ENCODE measurements at places on chromosomes 3 and 15.

- no peak for DNase-seq
Observed at GRCh38 chr3:138398791-138399575, 35.4 kb upstream of the ESYT3 start.

DNA sequence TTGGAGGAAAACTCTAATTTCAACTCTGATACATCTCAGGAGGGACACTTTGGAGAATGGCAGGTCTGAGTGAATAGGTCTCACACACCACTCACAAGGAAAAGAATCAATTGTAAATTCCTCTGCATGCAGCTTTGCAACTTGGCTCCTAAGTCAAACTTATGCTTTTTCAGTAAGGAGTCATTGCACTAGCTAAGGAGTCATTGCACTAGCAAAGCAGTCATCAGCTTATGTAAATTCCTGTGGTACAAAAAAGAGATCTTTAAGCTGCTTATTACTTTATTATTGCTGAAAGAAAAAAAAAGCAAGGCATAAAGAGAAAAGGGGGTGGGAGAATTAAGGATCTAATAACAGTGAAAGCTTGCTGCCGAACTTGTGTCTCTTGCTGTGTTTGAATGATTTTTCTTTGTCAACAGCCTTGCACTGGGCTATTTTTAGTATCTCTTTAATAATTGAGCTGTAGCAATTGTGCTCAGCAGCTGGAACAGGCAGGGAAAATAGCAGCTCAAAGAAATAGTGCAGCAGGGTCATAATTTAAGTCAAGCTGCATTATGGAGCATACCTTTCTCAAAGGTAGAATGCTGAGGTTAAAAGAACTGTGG, 154.3 kb upstream of the ARPP21 start:
- DNase-seq, result no peak

DNA sequence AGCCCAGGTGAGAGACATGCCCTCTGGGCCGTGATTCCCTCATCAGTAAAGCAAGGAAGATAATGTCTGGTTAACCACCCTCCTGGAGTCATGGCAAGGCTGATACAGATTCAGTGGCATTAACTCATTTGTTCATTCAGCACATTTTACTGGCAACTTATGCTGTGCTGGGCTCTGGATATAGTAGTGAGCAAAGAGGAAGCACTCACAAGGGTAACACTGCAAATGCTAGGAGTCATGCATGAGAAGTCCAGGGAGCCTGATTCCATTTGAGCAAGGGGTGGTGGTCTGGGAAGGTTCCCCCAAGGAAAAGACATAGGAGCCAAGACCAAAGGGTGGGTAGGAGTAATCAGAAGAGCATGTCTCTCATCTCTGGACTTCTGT, 50.2 kb downstream of the SMAD3 start:
- DNase-seq, result no peak

DNA sequence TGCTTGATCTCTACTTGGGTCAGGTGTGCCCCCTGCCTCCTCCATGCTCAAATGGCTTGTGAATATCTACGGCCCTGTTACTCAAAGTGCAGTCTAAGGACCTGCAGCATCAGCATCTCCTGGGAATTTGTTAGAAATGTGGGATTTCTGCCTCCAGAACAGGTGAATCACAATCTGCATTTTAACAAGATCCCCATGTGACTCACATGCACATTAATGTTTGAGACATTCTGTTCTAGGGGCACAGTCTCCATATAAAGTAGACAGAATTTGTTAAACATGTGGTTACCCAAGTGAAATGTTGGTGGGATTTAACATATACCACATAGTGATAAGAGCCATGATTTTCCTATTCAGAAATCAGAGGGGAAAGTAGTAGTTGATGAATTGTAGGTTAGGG, 256.2 kb downstream of the NR1D2 start:
- no peak for DNase-seq

DNA sequence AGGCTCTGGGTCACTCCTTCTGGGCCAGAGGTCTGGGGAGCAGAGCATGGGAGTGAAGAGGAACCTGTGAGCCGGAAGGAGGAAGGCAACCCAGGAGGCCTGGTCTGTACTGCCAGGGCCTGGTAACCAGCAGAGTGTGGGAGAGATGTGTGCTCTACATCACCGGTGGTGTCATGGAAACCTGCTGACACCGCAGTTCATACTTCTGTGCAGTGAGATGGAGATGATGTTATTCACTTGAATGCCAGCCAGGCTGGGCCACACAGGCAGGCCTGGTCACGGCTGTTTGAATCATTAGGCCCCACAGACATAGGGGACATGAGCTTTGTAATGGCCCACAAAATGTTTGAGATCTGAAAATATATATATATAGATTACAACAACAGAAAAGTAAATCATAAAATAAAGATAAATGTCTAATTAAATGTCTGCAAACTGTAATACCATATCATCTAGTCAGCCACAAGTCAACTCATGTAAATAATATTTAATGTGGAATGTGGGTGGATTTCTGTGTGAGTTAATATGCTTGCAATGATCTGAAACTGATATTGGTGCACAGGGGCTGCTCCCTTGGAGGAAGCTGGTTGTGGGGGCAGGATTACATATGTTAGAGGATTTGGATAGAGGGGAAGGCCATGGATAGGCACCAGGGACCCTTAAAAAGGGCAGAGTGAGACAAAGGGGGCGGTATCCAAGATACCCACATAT, 108.5 kb upstream of the PFN2 start:
- DNase-seq, result no peak

DNA sequence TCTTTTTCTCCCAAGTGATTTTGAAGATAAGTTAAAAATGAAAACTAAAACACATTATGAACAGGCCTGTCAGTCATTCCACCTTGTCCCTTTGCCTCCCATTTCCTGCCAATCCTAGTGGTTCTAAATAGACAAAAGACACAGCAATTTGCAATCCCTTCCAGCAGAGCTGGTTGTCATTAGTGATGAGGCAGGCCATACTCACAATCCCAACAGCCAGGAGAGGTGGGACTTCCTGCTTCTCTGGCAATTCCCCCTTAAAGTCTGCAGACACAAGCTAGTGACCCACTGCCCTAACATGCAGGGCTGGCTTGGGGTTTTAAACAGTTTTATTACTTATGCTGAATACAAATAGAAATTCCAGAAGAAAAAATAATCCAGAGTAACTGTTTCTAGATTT, 38.4 kb upstream of the RBP1 start:
- no peak for DNase-seq

- DNase-seq, result no peak
Observed at GRCh38 chr3:58037141-58037910, 29.1 kb downstream of the FLNB start.

DNA sequence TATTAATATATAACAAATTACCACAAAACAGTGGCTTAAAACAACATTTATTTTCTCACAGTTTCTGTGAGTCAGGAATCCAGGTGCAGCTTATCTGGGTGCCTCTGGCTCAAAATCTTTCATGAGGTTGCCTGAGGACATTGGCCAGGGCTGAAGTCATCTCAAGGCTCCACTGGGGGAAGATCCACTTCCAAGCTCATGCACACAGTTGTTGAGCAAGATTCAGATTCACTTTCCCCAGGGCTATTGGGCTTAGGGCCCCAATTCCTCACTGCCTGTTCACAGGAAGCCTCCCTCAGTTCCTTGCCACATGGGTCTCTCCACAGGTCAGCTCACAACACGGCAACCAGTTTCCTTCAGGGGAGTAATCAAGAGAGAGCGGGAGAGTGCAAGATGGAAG, 35.0 kb downstream of the RFTN1 start:
- DNase-seq, result no peak

- DNase-seq, result no peak
Observed at GRCh38 chr3:81643721-81644120, 117.7 kb downstream of the GBE1 start.

DNA sequence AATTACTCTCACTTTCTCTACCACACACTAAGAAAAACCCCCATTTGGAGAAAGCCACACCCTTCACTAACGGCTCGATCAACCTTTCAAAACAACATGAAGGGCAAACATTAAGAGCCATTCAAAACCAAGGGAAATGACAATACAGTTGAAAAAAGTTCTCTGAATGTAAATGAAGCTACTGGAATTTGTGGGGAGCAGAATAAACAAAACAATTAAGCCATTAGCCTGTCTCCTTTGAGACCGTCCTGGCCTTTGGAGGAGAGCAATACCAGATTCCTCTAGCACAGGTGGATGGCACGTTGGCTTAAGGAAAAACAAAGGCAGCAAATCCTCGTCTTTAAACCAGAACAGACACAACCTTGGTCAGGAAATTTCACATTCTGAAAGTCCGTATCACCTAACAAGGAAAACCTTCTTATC, 18.7 kb downstream of the MYO1E start:
- no peak for DNase-seq

GRCh38 chr3:188513662-188514328, 359.8 kb downstream of the LPP start:
- no peak for DNase-seq

- DNase-seq, result no peak
Observed at GRCh38 chr3:81218023-81218422, 543.4 kb downstream of the GBE1 start.

DNA sequence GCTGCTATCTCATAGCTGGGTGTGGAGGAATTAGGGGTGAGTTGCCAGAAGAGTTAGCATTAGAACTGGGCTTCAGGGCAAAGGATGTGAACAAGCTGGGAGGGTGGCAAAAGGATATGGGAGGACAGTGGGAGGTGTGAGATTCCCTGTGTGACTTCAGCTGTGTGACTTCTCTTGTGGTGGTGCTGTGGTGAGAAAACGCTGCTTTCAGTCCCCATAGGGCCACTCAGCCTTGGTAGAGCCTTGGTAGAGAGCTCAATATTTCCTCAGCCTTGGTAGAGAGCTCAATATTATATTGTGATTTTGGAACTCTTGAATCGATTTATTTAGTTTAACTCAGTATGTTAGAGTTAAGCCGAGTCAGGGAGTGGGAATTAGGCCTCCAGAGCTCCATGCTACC, 499.7 kb downstream of the EDEM1 start:
- no peak for DNase-seq

GRCh38 chr15:94951538-94951937, 720.2 kb downstream of the MCTP2 start:
- no peak for DNase-seq

GRCh38 chr3:154290187-154290586, 34.1 kb downstream of the DHX36 start:
- no peak for DNase-seq

DNA sequence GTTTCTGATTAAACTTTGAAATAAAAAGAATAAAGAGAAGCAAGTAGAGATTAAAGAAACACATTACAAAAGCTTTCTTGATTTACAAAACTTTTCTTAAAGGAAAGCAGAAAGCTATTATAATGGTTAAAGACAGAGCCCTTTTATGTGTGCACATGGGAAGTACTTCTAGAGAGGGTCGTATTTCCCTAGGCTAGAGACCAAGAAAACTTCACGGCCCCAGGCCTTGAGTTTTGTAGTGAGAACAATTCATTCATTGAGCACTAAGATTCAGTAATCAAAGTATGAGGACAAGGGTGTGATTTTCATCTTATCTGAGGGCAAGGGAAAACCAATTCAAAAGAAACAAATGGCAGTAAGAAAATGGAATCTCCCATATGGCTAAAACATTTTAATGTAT, 854.1 kb downstream of the ROBO1 start:
- no peak for DNase-seq

DNA sequence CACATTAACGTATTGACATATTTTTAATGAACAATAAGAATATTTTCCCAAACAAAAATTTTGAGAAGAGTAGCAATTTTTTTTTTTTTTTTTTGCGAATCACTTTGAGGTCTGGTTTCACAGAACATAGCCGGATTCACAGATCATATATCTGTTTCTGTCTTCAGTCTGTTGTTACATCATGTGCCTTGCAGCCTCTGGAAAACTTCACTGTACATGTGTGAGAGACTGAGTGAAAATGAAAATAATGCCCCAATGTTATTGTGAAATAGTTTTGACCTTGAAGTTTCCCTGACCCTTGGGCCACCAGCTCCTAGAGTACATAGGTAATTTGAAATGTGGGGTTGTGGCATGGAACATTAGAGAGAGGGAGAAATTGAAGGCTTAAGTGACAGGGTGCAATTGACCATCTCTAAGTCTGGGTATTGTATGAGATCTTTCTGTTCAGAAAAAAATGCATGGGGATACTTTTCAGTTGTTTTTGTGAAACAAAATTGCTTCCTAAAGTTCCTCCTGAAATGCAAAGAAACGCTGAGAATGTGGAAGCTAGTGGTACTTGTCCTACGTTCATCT, 14.0 kb downstream of the ITPR1 start:
- no peak for DNase-seq

DNA sequence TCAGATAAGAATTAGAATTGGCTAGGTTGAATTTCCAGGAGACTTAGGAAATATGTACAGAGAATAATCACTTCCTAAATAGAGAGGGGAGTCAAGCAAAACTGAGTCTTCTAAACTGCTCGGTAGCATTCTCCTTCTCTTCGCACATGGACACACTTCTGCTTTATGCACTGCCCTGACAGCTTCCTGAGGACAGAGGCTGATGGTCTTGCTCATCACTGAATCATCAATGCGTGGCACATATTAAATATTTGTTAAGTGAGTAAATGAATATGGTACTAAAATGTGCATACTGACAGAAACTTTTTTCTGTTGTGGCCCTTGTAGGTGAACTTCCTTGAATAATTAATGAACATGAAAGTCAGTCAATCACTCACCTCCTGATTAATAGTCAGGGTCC, 315.5 kb downstream of the FHIT start:
- DNase-seq, result no peak

GRCh38 chr15:92864127-92864814, 35.9 kb upstream of the CHD2 start:
- DNase-seq, result no peak

DNA sequence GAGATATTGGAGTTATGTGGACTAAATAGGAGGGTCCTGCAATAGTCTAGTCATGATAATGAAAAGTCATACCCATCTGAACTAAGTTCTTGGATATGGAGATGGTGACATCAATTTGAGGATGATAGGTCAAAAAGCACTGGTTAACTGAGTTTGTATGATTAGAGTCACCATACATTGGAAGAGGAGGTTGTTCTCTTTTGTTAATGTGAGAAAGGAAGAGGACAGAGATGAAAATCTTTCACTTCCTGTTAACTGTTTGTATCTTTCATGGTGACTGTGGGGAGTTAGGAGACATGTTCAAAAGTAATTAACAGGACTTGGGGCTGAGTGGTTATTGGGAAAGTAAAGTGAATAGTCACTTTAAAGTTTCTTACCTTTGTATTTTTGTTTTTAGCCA, 11.1 kb downstream of the TMEM62 start:
- DNase-seq, result no peak

DNA sequence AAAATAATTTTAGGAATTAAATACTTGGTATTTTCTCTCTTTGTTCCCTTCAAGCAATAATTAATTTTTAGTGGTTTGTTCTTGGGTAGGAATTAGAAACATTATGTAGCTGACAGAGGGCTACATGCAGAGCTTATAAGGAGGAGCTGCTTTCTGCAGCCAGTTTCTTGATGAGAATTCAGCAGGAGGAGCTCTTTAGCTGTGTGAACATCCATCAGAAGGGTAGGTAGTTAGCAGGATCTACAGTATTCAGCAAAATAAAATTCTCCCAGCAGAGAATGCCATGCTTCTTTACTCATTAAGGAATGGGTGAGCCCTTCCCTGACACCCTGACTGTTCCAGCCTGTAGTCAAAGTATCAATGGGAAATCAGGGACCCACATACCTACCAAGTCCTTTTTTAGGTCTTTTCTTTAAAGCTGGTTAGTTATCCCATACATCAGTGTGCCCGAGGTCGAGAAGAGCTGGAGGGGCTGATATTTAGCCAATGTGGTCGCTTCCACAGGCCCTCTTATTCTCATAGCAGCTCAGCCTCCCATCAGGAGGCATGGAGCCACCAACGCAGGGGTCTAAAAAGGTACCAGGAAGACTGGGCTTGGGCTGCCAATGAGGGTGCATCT, 54.0 kb downstream of the KCNAB1 start:
- no peak for DNase-seq
